ENCODE measurements at places on chromosomes 7 and 10.

- DNase-seq, result no peak
These were observed 228.5 kb downstream of the SORCS1 start for GRCh38 chr10:106935978-106936451.

- no peak for DNase-seq
These were observed 72.1 kb upstream of the SH2B2 start for GRCh38 chr7:102214477-102215072.

DNA sequence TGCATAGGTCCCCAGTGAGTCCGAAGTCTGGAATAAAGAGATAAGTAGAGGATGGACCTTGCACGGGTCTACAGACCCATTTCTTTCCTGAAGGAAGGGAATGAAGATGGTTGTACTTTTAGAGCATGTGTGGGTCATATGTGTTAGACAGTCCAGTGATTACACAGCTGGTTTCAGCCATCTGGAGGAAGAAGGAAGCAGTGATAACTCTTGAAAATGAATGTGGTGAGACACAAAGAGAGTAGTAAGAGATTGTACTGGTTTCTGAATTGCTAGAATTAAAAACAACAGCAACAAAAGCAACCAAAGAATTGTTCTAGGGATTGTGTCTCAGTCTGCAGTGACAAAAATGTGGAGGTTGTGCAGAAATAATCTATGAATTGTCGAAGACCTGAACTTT, 258.9 kb downstream of the SUGCT start:
- no peak for DNase-seq

- DNase-seq, result no peak
These were observed 613.8 kb downstream of the PHTF2 start for GRCh38 chr7:78412216-78412858.

- DNase-seq, result no peak
These were observed 51.5 kb downstream of the TCERG1L start for GRCh38 chr10:131260031-131260430.

DNA sequence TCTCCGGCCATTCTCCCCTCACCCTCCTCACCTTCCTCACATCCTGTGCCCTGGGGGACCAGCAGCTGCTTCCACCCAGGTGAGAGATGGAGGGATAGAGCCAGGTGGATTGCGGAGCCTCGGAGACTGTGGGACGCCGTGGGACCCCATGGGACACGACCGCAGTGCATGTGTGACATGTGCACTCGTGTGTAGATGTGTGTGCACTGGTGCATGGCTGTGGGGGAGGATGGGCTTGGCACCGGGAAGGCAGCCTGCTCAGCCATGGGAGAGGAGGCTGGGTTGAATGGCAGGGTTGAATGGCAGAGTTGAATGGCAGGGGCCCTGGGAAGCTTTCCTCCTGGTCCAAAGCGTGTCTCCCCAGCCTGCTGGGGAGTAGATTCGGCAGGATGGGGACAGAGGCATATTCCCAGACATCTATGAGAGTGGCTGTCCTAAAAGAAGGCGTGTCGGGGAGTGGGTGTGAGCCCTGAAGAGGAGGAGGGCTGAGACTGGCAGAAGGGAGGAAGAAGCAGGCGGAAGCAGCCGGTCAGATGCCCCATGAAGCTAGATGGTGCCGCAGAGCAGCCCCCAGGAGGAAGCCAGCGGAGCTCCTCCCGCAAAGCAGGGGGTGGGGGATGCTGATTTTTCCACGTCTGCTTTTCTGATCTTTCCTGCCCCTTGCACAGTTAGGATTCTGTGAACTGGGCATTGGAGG, 815 bp downstream of the GIMAP8 start:
- no peak for DNase-seq

DNA sequence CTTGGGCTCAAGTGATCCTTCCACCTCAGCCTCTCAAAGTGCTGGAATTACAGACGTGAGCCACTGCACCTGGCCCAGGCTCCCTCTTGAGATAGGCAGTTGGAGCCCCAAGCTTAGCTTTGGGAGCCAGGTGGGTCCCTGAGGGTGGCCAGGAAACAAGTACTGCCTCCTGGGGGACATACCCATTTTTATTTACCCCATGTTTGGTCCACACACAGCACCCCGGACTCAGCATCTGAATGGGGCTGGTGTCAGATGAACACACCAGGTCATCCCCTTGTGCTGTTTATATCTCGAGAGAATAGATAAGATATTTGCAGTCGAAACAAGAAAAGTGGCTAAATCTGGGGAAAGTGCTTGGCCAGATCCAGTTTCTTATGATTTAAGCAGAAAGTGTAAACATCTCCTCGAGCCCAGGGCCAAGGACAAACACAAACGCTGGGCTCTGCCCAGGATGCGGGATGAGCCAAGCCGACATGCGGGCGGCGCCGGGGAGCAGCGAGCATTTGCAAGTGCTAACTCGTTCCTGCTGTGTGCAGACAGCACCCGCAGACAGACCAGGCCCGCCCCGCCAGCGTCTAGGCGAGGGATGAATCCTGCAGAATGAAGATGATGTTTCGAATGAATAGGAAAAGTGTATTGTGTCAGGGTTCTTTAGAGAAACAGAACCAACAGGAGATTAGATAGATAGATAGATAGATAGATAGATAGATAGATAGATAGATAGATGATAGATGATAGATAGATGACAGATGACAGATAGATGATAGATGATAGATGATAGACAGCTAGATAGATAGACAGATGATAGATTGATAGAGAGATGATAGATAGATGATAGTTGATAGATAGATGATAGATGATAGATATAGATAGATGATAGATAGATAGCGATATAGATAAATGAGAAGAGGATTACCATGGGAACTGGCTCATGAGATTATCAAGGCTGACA, 44.4 kb upstream of the OCM2 start:
- no peak for DNase-seq

- no peak for DNase-seq
These were observed 739.6 kb upstream of the GALNT17 start for GRCh38 chr7:70392256-70392876.

DNA sequence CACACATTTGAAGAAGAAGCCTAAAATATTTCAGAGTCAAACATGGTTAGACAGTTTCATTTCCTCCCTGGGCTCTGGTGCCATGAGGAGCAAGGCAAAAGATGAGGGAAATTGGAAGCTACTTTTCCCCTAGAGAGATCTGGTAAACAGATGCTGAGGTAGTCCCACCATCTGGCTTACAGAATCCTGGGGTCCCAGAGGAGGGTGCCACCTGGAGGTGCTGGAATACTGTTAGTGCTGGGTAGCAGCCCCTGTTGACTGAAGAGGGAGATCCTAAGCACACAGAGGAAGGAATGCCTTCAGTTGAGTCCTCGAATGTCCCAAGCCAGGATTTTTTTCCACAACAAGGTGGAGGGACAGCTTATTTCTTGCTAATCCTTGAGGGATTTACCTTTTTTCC, 160.1 kb downstream of the FZD1 start:
- DNase-seq, result no peak

- DNase-seq, result no peak
These were observed 282.2 kb downstream of the AGMO start for GRCh38 chr7:15279640-15280039.

GRCh38 chr7:128124786-128125185, 93.5 kb upstream of the LRRC4 start:
- no peak for DNase-seq

DNA sequence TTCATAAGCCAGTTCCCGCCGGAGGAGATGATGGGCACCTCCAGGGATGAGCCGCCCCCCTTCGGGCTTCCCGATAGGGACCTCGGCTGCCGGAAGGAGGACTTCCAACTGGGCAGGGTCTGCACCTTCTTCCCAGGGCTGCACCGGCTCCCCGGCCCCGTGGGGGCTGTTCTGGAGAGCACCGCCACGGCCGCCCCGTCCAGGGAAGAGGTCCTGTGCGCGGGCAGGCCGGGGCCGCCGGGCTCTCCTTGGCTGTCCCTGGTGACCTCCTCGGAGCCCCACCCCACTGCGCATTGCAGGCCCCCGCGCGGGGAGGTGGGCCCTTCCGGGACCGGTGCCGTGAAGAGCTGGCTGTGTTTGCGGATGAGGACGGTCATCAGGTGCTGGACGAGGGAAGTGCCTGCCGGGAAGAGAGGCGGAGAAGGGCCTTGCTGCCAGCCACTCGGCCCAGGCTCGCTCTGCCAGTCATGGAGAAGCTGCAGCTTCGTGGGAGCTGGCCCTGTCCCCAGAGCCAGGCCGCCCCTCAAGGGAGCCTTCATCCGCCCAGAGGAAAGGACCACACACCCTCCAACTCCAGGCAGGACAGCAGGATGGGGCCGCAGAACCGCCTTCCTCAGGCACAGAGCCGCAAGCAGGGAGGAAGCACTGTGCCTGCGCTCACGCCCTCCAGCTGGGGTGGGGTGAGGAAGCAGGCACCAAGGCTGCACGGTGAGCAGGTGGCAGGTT, 144.4 kb downstream of the MAPK8 start:
- DNase-seq, result no peak

- DNase-seq, result no peak
These were observed 192.7 kb downstream of the PTPRN2 start for GRCh38 chr7:158394936-158395335.

- DNase-seq, result no peak
These were observed 49.5 kb downstream of the ZNF37A start for GRCh38 chr10:38143587-38143986.

- no peak for DNase-seq
These were observed 103.0 kb upstream of the KIF5B start for GRCh38 chr10:32159264-32159663.

GRCh38 chr10:60130130-60130579, 223.8 kb upstream of the CCDC6 start:
- no peak for DNase-seq

DNA sequence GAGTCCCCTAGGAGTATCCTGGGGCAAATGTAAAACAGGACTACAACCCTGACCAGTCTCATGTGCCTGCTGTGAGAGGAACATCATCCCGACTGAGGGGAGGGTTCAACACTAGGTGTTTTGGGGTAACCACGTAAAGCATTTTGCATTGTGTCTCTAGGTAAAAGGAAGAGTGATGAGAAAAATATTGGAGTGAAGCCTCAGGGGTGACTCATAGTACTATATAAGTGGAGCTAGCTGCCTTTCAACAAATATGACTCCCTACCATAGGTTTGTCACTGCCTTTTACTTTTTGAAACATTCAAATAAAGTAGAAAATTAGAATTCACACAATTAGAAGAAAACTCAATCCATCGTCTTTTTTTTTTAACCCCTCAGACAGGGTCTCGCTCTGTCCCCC, 2.6 kb upstream of the CAMK2G start:
- no peak for DNase-seq

- DNase-seq, result no peak
These were observed 51.6 kb upstream of the AQP1 start for GRCh38 chr7:30859940-30860496.

GRCh38 chr7:70791341-70791740, 340.6 kb upstream of the GALNT17 start:
- DNase-seq, result no peak

Data from smooth muscle cell of the brain vasculature (primary cell).